ENCODE measurements at places on chromosomes 6 and 20. TPM values are rescaled to one million over a fixed set of nuclear protein-coding genes. Genes with fewer than 3 reads are reported as not detected.

PPP1R16B gene
- 139 TPM for total RNA-seq

EPB41L2 gene
- total RNA-seq, result 17.7 TPM

TRIM10 gene
- total RNA-seq, result 0.05 TPM

SLC35D3 gene
- total RNA-seq, result not detected

B3GAT2 gene
- total RNA-seq, result 0.02 TPM

HMGN3 gene
- total RNA-seq, result 51.0 TPM

MCCD1 gene
- total RNA-seq, result not detected

ANGPT4 gene
- total RNA-seq, result not detected

SHLD1 gene
- 10.8 TPM for total RNA-seq

GRCh38 chr20:63947638-63948456 is 8.4 kb downstream of the UCKL1 start:
- no peak for DNase-seq

- DNase-seq, result peak; percentile 51
Observed at GRCh38 chr6:170271771-170272314, 19.0 kb downstream of the DLL1 start.

DNA sequence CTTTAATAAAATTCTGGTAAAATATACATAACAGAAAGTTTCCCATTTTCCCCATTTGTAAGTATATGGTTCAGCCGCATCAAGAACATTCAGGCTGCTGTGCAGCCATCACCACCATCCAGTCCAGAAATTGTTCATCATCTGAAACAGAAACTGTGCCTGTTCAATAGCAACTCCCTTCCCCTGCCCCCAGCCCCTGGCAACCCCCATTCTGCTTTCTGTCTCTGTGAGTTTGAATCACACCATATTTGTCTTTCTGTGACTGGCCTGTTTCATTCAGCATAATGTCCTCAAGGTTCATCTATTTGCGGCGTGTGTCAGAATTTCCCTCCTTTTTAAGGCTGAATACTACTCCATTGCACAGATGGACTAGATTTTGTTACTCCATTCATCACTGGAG is 19.1 kb downstream of the VSTM2L start:
- no peak for DNase-seq

GRCh38 chr6:63663147-63663955 is 27.7 kb downstream of the PHF3 start:
- DNase-seq, result no peak

- DNase-seq, result no peak
Observed at GRCh38 chr6:73525546-73526330, 4.9 kb upstream of the EEF1A1 start.

- no peak for DNase-seq
Observed at GRCh38 chr6:111925296-111925695, 52.0 kb upstream of the FYN start.

DNA sequence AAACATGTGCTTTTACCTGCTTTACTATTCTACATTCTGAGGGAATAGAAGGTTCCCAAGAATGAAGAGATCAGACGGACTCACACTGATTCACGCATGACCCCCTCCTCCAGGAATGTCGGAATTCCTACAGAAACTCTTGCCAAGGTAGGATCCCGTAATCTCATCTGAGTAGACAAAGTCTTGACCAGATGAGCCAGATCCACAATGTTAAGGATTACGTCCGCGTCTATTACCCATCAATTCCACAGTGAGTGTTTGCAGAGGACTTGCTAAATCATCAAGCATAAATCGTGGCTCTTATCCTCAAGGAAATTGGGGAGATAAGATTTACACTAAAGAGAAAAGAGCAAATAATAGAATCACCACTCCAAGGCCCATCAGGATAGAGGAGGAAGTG is 245.9 kb upstream of the FOXQ1 start:
- no peak for DNase-seq

DNA sequence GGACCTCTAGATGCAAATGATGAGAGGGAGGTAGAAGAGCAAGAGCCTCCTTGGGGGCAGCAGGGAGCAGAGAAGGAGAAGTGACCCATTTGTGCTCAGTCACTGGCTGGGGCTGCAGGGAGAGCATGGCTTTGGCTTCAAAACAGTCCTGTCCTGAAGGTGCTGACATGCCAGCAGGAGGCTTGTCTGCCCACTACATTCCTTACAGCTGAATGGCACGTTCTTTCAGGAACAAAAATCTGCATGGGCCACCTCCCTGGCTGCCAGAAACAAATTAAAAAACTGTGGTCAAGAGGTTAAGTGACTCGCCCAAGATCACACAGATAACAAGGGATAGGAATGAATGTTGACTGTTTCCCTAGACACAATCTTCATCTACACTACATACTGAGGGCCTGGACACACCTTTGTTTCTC is 188.8 kb downstream of the HIVEP2 start:
- no peak for DNase-seq

Measured in activated T-helper 1 cell treated with anti-CD3 and anti-CD28 coated beads, Interleukin-12 subunit alpha, Interleukin-12 subunit beta, Interleukin-2, Interleukin-4 antibody, amounts not matched to agents 30 ng/mL and 10 ng/mL and 1 ng/mL, durations not matched to agents 14 hours and 24 hours and 36 hours (primary cell).